ENCODE measurements at places on chromosomes 3 and 15. TPM values are rescaled to one million over a fixed set of nuclear protein-coding genes. Genes with fewer than 3 reads are reported as not detected.

DNA sequence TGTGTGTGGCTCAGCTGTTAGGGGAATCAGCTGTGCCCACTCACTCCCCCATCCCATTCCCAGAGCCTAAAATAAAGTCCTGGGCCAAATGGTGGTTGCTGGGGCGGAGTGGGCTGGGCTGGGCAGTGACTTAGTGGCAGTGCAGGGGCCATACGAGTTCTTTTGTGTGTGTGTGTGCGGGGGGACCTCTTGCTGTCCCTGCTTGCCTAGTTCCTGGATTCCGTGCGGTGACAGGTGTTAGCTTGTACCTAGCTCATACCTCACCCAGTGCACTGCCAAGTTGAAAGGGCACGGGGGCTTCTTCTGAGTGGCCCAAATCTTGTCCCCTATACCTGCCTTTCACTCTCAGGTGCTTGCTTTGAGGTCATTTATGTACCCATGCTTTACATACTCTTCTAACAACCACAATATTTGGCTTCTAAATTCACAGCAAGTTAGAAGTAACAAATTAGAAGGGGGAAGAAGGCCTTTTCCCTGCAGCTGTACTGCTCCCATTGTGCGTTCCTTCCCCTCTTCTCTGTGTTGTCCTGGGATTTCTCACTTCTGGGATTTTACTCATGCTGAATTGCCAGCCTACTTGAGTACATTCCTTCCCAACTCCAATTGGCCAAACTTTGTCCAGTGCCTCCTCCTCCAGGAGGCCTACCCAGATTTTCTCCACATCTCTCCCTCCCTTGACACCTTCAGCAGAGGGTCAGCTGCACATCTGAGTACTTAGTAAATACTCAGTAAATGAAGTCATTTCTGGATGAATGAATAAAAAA, 66.3 kb upstream of the POLG start:
- DNase-seq, result no peak

GRCh38 chr3:124043023-124043422, 51.1 kb upstream of the ROPN1 start:
- no peak for DNase-seq

DNA sequence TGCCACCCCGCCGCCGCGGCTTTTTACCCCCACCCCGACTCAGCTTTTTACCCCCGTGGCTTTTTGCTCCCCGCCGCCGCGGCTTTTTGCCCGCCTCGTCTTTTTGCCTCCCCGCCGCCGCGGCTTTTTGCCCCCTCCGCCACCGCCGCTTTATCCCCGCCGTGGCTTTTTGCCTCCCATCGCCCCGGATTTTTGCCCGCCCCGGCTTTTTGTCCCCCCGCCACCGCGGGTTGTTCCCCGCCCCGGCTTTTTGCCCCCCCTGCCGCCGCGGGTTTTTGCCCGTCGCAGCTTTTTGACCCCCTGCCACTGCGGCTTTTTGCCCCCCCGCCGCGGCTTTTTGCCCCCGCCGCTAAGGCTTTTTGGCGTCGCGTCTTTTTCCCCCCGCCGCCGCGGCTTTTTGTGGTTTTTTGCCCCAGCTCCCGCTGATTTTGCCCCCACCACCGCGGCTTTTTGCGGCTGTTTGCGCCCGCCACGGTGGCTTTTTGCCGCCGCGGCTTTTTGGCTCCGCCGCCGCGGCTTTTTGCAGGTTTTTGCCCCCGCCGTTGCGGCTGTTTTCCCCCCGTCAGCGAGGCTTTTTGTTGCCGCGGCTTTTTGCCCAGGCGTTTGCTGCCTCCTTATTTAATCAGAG, 597.2 kb downstream of the GOLGA6L6 start:
- no peak for DNase-seq

Gene TM4SF4
- 1.6 TPM for total RNA-seq

DNA sequence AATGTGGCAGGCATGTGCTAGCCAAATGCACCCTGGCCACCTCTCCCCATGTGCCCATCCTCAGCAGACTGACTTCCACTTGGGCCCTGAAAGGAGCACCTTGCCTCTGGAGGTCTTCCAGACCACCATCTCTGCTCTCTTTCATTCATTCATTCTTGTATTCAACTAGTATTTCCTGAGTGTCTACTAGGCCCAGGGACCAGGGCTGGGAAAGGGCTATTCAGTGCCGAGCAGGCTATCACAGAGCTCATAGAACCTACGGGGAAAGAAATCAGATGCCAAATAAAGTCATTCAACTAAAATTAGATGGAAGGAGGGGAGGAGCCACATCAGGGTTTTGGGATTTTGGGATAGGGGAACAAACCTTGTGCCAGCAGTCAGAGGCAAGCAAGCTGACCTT, 18.9 kb downstream of the PRR23A start:
- DNase-seq, result no peak

Data from IMR-90 (cell line).